Renal cortical epithelial cell (primary cell): ENCODE measurements at places on chromosomes 7 and 10. TPM values are rescaled to one million over a fixed set of nuclear protein-coding genes. Genes with fewer than 3 reads are reported as not detected.

DNA sequence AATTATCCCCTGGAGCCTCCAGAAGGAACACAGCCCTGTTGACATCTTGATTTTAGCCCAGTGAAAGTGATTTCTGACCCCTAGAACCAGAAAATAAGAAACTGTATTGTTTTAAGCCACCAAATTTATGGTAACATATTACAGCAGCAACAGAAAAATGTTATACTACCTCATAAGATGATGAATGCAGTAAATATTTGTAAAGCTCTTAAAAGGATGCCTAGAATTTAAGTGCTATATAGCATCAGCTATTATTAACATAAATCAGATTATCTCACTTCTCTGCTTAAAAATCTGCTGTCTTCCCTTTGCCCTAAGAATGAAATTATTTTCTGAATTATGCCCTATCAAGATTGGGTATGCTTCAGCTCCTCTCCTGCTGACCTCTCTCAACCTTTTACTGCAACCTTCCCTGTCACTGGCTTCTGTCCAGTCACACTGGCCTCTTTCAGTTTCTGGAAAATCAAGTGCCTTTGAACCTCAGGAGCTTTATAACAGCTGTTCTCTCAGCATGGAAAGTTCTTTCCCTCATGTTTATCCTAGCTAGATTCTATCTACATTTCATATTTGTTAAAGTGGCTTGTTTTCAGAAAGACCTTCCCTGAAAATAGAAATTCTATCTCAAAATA lies 78.9 kb downstream of the GPR37 start:
- no peak for DNase-seq

DNA sequence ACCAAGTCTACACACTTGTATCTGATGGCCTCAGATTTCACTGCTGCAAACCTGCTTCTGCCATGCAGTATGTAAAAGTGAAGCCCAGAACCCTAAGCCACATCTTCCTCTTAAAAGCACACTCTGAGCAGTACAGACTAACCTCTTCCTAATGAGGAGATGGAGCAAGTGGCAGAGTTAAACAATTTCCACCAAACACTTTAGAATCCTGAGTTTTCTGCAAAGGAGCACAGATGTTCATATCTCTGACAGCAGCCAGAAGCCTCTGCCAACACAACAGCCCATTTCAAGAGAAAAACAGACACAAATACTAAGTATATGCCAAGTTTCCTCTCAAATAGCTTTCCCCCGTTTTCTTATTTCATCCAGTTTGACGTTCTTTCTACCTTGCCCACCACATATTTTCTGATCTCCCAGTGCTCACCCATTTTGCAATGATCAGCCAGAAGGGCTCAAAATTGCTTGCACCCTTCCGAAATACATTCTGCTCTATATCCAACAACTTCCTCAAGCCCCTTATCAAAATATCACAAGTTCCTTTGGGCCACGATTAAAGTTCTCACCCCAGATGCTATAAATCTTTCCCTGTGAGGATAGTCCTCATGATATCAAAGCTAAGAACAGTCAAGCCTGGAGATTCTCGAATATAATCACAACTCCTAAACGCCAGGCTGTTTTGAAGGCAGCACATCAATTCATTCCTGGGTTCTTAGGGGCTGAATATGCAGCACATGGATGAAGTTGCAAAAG lies 27.5 kb downstream of the ELMO1 start:
- DNase-seq = no peak

The IGF2BP3 gene
- 43.9 and 50.8 TPM in 2 replicates for total RNA-seq

The BEND7 gene
- total RNA-seq = 24.0 and 36.4 TPM in 2 replicates

The GPRIN2 gene
- total RNA-seq = 29.2 and 30.4 TPM in 2 replicates
